ENCODE measurements at places on chromosomes 16 and 17.

DNA sequence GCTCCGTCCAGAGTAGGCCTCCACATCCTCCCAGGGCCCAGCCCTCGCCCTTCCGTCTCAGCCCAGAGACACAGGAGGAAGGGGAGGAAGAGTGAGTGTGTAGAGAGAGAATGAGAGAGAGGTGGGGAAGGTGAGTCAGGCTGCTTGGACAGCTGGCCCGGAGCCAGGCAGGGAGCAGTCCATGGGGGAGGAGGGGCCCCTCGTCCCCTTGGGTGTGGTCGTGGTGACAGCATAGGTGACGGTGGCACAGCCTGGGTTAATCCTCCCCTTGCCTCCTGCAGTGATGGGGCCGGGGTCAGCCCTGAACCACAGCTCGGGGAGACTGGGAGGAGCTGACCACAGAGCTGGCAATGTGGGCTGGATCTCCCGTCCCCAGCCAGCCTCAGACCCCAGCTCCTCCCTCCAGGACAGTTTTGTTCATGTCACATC, 36.5 kb downstream of the FA2H start:
- DNase-seq, result no peak

DNA sequence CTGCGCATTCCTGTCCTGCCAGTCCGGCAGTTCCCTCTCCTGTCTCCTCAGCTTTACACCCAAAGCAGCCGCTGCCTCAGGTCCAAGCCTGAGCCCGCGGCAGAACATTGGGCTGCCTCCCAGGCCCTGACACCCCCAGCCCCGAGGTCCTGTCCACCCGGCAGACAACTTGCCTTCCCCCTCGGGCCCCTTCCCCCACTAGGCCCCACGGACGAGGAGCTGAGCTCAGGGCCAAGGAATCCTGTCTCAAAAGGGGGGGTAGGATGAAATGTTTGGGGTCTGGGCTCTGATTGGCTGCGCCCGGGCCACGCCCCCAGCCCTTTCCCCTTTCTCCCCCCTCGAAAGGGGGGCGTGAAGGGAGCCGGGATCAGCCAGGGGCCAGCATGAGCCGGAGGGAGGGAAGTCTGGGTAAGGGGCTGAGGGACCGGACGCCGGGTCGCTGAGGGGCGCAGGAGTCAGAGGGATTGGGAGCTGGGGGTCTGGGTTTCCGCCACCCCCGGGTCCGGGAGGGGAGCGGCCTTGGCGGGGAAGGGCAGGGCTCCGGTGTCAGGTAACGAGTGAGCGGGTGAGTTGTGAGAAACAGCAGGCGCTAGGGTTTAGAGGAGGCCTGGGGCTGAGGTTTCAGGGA, at the start of gene CTF1:
CTF1 (plus strand) TSS at position 354 of the 628 bp plus-strand sequence; CDS start at position 384, 30 bp downstream.
- no peak for DNase-seq

- no peak for DNase-seq
Observed at GRCh38 chr16:49528060-49528865, 154.7 kb downstream of the C16orf78 start.

DNA sequence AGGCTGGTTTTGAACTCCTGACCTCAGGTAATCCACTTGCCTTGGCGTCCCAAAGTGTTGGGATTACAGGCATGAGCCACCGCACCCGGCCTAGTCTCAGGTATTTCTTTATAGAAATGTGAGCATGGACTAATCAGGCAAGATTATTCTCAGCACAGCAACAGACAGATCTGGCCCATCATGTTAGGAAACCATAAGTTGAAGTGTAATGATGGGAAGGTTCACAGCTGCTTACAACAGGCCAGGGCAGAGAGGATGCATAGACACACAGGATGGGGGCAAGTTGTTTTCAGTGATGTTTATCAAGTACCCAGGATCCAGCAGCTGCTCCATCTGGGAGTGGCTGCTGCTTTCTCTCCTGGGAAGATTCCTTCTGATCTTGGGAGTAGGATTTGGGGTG, 16.6 kb upstream of the NOS2 start:
- DNase-seq, result no peak

- DNase-seq, result no peak
Observed at GRCh38 chr16:59684911-59685310, 950.8 kb upstream of the GOT2 start.

Measured in NCI-H1105 (cell line).